ENCODE measurements at places on chromosomes 5 and 9.

- no peak for DNase-seq
These were observed 71.4 kb downstream of the RGMB start for GRCh38 chr5:98844865-98845264.

DNA sequence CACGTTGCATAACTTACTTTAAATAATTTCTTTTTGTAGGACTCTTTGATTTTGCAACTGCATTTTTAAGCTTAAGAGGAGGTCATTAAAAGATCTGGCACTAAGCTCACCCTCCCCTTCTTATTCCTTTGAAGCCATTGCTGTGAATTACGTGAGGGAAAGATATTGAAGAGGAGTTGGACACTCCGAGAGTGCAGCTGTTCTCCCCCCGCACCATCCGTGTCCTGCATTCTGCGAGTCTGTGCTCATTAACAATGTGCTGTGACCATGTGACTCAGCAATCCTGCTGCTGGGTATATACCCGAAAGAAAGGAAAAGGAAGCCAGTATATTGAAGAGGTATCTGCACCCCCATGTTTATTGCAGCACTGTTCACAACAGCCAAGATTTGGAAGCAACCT lies 40.0 kb downstream of the NXNL2 start:
- DNase-seq: no peak

GRCh38 chr5:53917826-53918225 lies 357.4 kb downstream of the NDUFS4 start:
- DNase-seq: no peak

- no peak for DNase-seq
These were observed 51.0 kb upstream of the LIFR start for GRCh38 chr5:38607396-38607795.

DNA sequence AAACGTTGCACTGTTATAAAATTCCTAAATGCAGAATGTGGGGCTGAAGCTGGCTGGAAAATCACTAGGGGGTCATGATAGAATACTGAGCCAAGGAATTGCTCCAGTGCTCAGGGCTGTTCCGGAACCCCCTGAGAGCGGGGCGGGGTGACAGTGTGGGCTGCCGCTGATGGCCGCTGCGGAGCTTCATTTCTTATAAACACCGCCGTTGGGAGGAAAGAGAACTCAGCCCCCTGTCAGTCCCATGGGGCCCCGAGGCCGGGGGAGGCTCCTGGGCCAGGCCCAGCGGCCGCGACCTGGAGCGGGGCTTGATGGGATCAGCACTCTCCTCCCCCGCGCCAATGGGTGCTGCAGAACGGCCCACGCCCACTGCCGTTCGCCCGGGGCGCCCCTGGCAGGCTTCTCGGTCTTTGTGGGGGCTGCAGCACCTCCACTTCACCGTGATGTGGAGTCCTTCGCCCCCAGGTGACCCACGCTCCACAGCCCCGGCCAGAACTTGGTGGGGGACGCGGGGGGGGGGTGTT lies 5.2 kb upstream of the IRF1 start:
- peak; percentile 40 for DNase-seq

GRCh38 chr5:59286510-59286909 lies 607.0 kb downstream of the PDE4D start:
- no peak for DNase-seq

GRCh38 chr5:851553-851952 lies 767 bp upstream of the ZDHHC11 start:
- DNase-seq: no peak

DNA sequence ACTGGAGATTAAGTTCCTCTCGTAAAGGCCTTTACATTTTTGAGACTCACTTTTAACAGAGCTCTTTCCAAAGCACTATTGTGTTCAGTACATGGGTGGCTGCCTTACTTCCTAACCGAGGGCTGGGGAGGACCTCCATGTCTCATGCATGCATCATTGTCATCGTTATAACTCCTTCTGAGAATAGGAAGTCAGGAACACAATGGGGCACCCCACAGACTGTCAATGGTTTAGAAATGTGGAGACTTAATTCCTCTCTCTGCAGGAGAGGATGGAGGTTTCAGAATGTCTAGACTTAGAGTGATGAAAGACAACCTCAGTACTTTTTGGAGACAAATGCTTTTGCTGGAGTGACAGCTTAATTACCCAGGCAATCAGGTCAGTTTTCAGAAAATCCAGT lies 83.9 kb downstream of the PRLR start:
- DNase-seq: no peak

DNA sequence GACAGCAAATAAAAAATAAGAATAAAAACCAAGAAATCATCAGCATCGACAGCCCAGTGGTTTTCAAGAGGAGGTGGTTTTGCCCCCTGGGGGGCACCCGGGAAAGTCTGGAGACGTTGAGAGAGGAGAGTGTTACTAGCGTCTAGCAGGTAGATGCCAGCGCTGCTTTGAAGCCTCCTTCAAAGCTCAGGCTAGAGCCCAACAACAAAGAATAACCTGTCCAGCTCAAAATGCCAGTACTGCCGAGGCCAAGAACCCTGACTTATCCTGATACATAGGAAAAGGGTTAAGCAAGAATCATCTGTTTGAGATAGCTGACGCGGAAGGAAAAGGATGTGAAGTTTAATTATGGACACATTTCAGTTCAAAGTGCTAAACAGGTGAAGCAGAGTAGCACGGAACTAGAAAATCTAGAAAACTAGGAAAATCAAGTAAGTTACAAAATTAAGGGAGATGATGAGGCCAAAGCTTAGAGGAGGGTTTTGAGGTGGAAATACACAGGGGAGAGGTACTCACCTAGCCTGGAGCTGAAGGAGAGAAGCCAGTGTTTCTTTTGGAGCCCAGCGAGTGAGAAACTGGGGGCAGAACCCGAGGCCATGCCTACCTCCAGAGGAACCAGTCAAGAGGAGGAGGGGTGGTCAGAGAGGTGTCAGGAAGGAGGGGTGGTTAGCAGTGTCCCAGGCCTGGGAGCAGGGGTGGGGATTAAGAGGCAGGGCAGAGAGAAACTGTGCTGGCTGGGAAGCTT lies 121.0 kb upstream of the RETREG1 start:
- no peak for DNase-seq

GRCh38 chr9:113289091-113289490 lies 13.6 kb downstream of the PRPF4 start:
- DNase-seq: no peak

DNA sequence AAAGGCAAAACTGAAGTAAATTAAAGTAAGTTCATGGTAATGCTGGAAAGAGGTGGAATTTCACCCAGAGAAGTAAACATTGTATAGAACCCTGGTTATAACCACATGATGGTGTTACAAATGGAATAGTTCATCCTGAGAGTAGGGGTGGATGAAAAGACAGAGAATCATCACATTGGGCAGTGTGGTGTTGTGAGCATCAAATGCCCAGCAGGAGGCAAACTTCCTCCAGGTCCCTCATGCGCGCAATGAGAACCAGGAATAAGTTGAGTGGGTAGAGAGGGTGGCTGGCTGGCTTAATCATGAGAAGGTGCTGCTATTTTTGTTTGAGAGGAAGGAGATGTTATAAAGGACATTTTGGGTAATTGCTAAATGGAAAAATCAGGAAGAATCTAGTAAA lies 163.3 kb upstream of the HMHB1 start:
- no peak for DNase-seq

DNA sequence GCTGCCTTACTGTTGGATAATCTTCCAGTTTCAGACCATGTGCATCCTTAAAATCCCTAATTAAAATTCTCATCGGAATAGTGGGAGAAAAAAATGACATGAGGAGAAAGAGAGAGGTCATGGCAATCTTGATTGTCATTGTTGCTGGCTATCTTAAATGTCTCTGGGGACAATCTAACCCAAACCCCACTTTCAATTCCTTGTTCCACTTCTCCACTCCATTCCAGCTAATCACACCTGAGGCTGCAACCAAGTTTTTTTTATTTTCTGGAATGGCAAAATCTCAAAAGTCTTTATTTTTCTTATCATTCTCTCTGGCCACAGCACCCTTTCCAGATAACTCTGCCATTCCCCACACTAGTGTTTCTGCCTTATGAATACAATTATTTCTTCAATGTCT lies 171.9 kb upstream of the RASA1 start:
- no peak for DNase-seq

GRCh38 chr9:86765746-86766430 lies 181.4 kb downstream of the GAS1 start:
- no peak for DNase-seq

- DNase-seq: no peak
These were observed 259.6 kb upstream of the SLC24A2 start for GRCh38 chr9:20048437-20048836.

DNA sequence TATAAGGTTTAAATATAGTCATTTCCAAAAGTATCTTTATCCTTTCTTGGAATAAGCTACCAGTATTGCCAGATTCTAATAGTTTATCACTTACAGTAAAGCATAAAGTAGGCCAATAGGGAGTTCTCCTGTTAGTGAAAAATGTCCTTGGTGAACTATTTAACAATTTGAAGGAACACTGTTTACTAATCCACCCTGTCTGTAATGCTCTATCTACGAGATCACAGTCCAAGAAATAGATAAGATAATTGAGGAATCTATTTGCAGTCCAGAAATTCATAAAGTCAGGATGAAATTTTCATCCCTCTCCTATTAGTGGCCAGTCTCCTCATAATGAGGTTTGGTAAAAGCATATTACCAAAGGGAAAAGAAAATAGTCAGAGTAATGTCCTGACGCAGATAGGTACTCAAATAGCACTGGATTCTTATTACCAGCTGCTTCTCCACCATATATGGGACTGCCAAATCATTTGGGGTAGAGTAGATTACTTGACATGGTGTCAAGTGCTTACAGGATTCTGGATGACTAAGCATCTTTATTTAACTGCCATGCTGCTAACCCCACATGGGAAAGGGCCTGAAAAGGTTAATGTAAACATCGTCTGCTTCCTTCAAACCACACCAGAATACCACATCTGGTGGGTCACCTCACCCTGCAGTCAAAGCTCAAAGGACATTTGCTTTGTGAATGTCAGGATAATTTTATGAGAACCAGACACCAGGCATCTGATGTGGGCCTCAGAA lies 808.1 kb downstream of the EFNA5 start:
- DNase-seq: no peak

GRCh38 chr9:138022121-138022741 lies 144.6 kb downstream of the CACNA1B start:
- no peak for DNase-seq

- no peak for DNase-seq
These were observed 492.6 kb upstream of the BRINP1 start for GRCh38 chr9:119861842-119862241.

- DNase-seq: no peak
These were observed 11.8 kb downstream of the FAM163B start for GRCh38 chr9:133597316-133597957.

DNA sequence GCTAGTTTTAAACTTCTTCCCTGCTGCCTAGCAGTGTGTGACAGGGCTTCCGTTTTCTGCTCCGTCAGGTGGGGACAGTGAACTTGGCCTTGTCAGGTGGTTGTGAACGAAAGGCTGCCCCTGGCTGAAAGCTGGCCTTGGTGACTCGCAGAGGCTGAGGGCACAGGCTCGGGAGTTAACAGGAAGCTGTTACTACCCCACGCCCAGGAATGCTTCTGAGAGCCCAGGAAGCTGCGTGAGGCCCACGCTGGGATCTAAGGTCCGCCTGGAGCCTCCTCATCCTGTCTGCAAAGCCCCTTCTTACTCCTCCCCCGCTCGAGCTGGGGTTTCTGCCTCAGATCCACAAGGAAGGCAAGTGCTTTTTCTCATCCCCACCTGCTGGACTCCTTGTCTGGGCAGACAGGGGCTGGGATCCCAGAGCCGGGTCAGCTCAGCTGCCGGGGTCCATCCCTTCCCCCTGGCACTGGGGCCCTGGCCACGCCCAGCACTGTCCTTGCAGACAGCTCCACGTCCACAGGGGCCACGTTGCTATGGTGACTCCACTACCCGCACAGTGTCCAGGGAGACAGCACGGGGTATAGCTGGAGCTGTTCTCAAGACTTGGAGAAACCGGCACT lies 124.7 kb upstream of the TBC1D2 start:
- no peak for DNase-seq

- DNase-seq: no peak
These were observed 169.4 kb downstream of the TRPM3 start for GRCh38 chr9:70951749-70952727.

GRCh38 chr5:91141642-91142041 lies 241.5 kb downstream of the ARRDC3 start:
- no peak for DNase-seq

DNA sequence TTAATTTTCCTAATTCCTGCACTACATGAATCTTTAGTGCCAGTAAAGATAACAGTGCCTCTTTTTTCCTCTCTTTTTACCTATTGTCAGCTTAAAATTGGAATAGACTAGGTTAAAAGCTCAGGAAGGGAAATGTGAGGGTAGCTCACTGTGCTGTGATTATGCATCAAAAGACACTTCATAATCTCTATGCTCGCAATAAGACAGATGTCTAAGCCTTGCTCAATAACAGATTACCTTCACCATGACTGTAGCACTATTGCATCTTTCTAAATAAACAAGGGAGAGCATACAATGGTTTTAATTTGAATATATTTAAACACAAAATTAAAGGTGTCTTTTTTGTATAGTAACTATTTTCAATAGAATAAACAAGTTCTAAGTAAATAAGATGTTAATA lies 130.1 kb downstream of the FBN2 start:
- DNase-seq: no peak

GRCh38 chr9:38096238-38096805 lies 27.3 kb upstream of the SHB start:
- DNase-seq: no peak

DNA sequence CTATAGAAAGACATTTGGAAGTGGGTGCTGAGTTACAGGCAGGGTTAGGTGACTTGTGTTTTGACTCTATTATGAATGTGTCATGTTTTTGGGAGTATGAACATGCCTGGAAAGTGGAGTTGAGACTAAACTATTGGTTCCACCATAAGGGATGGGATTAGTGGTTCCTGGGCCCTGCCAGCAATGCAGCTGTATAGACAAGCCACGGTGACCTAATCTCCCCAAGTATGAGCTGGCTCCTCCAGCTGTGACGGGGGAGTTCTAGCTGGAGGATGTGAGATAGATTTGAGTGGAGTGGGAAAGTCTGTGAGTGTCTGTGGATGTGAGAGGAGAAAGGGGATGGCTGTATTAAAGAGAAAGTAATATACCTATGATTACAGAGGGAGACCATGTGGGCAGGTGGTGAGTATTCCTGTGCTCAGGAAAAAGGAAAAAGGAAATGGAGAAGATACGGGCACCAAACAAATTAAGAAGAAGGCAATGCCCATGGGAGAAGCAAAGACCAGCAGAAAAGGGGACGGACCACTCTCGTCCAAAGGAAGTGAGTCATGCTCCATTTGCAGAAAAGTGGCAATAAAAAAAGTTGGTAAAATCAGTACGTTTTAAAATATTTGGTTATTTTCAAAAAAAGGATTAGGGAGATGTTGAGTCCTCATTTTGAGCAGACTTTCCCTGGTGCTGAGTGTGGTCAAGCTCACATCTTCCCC lies 48.3 kb upstream of the ICE1 start:
- no peak for DNase-seq

GRCh38 chr5:39547553-39548154 lies 122.9 kb upstream of the DAB2 start:
- no peak for DNase-seq

DNA sequence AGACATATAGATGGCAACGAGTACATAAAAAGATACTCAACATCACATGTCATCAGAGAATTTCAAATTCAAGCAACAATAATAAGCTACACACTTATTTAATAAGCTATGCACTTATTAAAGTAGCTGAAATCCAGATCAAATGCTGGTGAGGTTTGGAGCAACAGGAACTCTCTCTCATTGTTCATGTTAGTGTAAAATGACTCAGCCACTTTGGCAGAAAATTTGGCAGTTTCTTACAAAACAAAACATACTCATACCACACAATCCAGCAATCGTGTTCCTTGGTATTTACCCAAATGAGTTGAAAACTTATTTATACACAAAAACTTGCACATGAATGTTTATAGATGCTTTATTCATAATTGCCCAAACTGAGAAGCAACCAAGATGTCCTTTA lies 131.5 kb upstream of the NFIL3 start:
- no peak for DNase-seq
